COR-L47 (cell line): ENCODE measurements at places on chromosomes 5 and 9.
A peak's percentile ranks its signal among the peaks of the same experiment; 100 is the strongest.

GRCh38 chr5:138022912-138023311, 10.0 kb downstream of the FAM13B start:
- DNase-seq, result no peak

GRCh38 chr9:134946663-134947062, 29.0 kb upstream of the FCN1 start:
- no peak for DNase-seq

DNA sequence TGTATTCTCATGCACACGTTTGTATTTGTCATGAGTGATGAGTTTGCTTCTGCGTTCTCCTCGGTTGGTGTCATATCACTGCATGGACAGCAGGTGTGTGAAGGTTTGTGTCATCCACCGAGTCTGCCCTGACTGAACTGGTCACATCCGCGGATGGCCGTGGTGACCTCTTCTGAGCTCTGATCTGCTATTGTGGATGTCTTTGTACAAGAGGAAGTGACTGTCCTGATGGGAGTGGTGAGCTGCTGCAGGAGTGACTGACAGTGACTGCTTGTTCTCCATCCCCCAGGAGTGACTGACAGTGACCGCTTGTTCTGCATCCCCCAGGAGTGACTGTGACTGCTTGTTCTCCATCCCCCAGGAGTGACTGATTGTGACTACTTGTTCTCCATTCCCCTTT, 69.9 kb downstream of the EHMT1 start:
- DNase-seq, result no peak

DNA sequence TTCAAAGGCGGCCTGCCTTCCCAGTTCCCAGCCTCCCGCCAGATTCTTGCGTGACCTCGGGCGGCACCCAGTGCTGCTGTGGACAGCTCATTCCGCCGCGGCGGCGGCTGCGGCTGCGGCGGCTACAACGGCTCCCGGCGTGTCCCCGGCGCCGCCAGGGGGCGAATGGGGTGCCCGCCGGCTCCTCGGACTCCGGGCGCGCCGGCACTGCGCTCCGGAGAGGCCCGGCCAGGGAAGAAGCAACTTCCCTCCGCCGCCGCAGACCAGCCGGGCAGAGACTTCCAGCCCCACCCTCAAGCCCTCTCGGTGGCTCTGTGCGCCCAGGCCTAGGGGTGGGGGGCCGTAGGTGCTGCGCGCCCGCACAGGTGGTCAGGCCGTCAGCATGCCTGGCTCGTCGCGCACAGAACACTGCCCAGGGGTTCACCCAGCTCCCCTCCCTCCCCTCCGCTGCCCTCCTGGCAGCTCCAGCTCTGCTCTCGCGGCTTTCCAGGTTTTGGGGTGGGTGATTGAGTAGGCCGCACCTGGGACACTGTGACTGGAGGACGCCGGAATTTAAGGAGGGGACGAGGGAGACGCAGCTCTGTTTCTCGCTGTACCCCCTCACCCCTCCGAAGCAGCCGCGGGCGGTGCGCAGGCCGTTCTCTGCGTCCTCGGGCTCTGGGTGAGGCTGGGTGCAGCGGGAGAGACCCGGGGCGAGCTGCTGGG, 20.2 kb downstream of the IGIP start:
- DNase-seq, result no peak

- no peak for DNase-seq
These were observed 234.6 kb downstream of the CAAP1 start for GRCh38 chr9:26657958-26658357.

DNA sequence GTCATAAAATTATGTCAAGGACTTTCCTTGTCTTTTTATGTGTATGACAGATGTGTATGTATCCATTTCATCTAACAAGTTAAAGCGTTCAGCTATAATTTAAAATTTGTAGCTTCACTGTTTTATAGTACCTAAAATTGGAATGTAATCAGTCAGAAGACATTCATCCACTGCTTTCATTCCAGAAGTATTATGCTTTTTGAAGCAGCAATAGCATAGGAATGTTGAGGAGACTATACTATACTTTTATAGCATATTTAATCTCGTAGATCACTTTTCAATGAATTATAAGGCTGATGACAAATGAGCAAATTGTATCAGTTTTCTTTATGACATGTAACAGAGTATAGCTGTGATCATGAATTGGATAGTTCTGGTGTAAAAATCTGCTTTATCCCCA, 6.9 kb downstream of the PCDHGA12 start:
- no peak for DNase-seq

GRCh38 chr5:43467100-43467499, 16.6 kb downstream of the TMEM267 start:
- no peak for DNase-seq

DNA sequence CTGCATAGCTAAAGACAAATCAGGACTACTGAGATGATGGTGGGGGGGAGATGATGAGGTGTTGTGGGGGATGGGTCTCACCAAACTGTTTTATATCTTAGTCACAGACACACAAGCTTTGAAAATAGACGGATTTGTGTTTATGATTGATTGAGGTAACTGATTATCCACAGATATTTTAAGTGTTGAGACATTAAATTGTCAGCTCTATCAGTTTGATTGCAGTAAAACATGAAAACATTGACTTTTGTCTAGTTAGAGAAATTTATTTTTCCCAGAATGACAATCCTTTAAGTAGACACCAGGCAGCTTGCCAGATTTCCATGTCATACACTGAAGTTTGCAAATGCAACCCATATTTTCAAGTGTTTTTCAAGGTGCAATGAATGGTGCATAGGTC, 149.8 kb downstream of the NR2F1-AS1 start:
- no peak for DNase-seq

DNA sequence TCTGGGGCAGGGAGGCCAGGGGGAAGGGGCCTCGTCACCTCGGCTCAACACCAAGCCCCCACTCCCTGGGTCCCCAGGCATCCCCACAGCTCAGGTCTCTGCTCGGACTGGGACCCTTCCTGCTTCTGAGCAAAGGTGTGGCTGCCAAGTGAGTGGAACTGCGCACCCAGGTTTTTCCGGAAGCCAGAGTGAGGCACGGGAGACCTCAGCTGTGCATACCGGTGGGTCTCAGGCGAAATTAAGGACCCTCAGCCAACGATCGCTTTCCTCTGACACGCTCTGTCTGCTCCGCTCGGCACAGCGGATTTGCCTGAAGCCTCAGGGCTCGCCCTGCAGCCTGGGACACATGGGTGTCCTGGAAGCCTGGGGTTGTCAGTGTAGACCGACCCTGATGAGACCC, 41.0 kb upstream of the IRX4 start:
- no peak for DNase-seq

- DNase-seq, result no peak
These were observed 31.7 kb upstream of the GRHPR start for GRCh38 chr9:37390759-37391158.

DNA sequence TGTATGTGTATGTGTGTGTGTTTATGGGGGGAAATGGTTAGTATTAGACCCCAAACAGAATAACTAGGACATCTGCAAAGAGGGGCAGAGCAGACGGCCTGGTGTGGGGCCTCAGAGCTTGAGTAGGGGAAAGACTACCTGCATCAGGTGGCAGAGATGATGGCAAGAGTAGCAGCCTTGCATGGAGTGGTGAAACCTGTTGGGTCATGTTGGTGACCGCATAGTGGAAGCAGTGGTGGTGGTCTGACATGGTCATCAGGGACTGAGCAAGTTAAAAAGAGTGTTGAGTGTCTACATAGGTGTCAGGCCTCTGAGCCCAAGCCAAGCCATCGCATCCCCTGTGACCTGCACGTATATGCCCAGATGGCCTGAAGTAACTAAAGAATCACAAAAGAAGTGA, 153.2 kb downstream of the FGF10 start:
- no peak for DNase-seq

- no peak for DNase-seq
These were observed 91.8 kb downstream of the EQTN start for GRCh38 chr9:27205198-27205597.

DNA sequence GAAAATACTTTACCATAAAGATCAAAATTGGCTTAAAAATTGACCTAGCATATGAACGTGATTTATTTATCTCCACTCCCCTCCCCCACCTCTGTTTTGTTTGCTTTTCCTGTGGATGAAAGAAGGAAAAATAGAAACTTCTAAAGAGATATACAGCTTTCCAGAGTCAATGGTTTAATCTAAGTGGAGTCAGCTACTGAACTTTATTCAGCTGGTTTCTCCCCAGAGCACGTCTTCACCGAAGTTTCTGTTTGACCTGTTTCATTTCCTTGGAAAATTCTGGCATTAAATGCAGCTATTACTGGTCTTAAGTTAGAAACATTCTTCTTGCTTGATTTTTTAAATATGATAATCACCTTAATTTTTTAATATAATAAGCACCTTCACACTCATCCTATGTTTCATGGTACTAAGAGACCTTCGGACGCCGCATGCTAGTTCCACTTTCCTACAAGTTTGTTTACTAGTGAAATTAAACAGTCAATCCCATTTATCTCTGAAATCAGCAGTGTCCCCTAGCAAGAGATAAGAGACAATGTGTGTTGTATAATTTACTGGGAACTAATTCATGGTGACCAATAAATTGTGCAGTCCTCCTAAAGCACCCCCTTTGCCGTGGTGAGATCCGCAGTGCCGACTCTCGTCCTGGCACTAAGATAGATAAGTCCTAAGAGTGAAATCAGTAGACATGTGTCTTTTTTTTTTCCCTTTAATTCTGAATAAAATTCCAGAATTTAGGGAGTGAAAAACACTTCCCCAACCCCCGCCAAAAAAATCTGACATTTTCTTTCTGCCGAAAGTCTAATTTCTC, 89.9 kb downstream of the ARL15 start:
- no peak for DNase-seq

DNA sequence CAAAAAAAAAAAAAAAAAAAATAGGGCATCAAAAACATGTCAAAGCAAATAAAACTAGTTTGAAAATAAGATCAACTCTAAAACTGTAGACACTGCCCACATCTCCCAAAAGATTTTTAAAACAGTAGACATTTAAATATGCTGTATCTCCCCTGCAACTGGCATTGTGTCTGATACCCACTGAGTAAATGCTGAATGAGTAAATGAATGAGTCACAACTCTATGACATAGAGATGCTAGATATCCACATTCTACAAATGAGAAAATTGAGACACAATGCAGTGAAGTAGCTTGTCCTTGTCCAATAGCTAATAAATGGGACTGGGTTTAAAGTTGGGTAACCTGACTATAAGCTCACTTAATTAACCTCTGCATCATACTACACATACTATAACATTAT, 14.1 kb upstream of the MAP1B start:
- no peak for DNase-seq

DNA sequence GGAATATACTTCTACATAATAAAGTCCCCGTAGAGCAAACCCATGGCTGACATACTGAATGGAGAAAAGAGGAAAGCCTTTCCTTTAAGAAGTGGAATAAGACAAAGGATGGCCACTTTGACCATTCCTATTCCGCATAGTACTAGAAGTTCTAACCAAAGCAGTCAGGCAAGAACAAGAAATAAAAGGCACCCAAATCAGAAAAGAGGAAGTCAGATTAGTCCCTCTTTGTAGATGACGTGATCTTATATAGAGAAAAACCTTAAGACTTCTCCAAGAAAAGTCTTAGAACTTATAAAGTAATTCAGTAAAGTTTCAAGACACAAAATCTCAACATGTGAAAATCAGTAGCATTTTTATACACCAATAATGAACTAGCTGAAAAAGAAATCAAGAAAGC, 133.9 kb downstream of the GIN1 start:
- DNase-seq, result no peak

- DNase-seq, result peak; percentile 26
These were observed 25.2 kb downstream of the OCLN start for GRCh38 chr5:69517763-69518212.

DNA sequence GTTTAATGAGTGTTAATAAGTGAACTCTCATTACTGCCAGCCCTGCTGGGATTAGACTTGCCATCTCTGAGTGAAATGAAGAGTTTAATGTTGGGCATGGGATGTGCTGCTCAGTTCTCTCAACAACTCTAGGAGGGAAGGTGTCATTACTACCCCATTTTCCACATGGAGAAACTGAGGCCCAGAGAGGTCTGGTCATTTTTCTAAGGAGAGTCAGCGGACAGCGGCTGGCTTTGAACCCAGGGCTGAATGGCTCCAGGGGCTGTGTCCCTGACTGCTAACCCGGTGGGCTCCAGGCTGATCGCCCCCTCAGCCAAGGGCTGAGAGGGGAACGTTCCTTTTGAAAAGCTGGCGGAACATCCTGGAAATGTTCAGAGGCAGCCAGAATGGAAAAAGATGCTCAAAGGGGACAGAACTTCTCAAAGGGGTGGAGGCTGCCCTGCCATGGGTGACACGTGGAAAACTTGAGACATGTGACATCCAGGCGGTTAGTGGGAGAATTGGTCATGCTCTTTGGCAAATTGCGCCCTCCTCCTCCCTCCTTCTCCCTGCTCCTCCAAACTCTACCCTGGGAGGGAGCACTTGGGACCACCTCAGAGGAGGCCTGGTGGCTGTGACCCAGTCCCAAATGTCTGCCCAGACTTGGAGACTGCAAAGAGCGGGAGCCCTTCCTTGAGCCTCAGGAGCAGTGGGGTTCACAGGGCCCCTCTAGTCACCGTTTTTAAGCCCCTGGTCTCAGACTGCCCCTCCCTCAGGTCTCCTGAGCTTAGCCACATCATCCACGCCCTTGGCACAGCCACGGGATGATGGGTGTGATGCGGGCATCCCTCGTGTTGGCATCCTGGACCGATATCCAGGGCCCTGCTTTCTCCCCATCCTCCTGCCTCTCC, 28.7 kb downstream of the DNM1 start:
- no peak for DNase-seq

DNA sequence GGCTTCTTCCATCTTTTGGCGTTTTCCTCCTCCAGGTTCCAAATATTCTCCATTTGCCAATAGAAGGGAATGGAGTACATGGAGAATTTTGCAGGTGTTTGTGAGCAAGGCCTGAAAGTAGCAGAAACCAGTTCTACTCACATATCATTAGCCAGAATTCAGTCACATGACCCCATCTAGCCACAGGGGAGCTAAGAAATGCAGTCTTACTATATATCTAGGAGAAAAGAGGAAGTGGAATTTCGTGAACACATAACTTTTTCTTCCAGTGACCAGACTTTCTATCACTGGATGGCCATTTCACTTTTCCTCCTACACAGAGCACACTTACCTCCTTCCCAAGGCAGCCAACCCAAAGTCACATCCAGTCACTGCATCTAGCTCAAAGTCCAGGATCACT, 55.1 kb downstream of the LOX start:
- no peak for DNase-seq

- no peak for DNase-seq
These were observed 16.6 kb upstream of the PSMD5 start for GRCh38 chr9:120859361-120859760.

DNA sequence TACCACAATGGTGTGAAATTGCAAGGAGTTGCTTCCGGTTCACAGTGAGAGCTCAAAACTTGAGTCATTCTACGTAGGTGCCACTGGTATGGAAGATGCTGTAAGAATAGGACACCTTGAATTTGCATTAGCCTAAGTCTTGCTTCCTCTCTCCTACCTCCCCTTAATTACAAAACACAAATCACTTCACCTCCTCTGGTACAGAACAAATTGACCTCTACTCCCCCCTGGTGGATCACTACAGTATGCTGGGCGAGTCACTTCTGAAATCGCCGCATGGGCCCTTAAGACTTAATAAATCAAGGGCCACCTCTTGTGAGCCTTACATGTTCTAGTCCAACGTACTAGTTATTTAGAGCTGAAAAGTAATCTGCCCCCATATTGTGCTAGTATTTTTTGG, 145.3 kb upstream of the SMARCA2 start:
- DNase-seq, result no peak
